ENCODE measurements at places on chromosomes 6 and 20.
A peak's percentile ranks its signal among the peaks of the same experiment; 100 is the strongest.

DNA sequence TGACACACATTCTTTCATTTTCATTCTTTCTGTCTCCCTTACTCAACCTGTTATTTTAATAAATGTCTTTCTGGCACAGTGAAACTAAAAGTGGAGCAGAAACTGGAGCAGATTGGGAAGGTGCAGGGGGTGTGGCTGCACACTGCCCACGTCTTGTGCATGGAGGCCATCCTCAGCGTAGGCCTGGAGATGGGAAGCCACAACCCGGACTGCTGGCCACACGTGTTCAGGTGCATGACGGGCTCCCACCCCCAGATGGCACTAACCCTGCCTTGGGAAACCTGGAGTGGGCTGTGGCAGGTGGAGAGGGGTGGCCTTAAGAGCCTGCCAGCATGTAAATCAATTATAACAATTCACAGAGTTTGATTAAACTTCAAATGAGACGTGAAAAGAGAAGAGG lies 71.4 kb upstream of the PBOV1 start:
- DNase-seq, result no peak

GRCh38 chr20:47576516-47577033 lies 74.9 kb downstream of the NCOA3 start:
- peak; percentile 68 for DNase-seq

DNA sequence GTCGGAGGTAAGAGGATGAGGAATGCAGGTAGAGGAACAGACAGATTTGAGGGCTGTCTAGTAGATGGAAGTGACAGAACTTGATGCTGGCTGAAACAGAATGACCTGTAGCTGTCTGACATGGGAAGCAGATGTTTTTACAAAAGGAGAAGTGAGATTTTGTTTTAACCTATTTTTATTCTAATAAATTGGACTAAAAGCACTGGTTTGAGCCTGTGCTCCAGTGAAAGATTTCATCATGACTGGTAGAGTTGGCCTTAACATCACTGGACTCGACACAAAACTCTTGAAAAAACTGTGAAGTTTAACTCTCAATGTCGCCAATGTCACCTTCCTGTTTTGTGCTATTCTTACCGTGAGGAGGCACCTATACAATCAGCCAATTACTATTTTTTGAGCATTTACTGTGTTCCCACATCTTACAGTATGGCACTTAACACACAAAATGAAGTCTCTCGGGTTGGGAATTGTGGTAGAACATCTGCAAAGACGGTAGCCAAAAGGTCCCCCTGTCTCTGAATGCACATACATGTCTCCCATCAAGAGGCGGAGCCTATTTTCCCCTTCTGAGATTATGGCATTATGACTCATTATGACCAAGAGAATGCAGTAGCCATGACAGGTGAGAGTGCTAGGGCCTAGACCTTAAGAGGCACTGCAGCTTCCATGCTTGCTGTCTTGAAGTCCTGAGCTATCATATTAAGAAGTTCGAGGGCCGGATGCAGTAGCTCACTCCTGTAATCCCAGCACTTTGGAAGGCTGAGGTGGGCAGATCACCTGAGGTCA lies 93.2 kb downstream of the FOXF2 start:
- DNase-seq, result no peak

DNA sequence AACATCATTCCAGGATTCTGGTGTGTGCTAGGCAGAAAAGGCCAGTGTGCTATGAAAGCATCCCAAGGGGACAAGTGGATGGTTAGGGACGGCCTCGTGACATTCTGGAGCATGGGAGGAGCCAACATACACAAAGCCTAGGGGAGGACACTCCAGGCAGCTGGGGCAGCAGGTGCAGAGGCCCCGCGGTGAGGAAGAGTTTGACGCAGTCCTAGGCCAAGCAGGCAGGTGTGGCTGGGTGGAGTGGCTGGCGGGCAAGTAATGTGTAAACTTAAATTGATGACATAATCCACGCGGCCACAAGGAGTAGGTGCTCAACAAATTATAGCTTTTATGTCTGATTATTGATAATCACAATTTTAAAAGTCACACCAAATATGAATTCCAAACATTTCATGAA lies 93.6 kb downstream of the TMEM242 start:
- no peak for DNase-seq

DNA sequence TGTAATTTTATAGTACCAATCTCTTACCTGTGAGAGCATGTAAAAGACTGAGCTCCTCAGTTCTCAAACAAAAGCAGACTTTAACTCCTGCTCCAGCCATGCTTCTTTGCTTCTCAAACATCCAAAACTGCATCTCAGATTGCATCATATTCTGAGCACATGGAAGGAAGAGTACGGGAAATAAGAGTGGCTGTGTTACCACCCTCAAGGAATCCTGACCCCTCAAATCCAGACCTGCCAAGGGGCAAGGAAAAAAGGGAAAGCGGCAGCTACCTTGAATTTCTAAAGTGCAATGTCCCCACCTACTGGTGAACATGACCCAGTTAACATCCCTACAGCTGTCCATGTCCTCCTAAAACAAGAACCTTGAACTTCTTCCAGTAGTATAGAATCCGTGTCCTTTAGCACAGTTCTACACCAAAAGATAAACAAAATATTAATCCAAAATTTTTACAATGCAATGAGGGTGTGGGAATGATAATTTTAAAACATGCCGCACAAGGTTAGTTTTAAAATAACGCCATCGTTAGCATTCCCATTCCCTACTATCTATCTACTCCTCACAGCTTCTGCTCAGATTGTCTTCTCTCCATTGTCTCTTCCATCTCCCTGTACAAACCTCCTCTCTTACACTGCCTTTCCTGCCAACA lies 34.1 kb upstream of the HLA-DQB1 start:
- peak; percentile 77 for DNase-seq

DNA sequence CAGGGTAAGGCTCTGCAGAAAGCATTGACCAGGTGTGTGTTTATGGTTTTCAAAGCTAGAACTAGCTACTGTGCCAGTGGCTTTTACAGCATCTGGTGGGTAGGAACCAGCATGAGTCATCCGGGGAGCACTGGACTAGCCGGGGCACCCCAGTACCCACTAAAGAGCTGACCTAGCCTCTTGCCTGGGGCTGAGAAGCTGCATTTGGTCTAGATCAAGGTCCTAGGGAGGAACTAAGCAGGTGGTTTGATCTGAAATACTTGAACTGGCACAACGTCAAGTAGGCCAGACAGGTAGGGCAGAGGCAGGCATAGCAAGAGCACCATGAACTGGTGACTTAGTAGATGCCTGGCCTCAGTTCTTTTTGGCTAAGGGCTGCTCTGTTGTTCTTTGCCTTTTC lies 109.8 kb upstream of the PTPRK start:
- DNase-seq, result no peak

GRCh38 chr6:102571236-102571908 lies 1177.9 kb downstream of the GRIK2 start:
- no peak for DNase-seq

- no peak for DNase-seq
Observed at GRCh38 chr20:47349365-47350180, 6.9 kb downstream of the ZMYND8 start.

DNA sequence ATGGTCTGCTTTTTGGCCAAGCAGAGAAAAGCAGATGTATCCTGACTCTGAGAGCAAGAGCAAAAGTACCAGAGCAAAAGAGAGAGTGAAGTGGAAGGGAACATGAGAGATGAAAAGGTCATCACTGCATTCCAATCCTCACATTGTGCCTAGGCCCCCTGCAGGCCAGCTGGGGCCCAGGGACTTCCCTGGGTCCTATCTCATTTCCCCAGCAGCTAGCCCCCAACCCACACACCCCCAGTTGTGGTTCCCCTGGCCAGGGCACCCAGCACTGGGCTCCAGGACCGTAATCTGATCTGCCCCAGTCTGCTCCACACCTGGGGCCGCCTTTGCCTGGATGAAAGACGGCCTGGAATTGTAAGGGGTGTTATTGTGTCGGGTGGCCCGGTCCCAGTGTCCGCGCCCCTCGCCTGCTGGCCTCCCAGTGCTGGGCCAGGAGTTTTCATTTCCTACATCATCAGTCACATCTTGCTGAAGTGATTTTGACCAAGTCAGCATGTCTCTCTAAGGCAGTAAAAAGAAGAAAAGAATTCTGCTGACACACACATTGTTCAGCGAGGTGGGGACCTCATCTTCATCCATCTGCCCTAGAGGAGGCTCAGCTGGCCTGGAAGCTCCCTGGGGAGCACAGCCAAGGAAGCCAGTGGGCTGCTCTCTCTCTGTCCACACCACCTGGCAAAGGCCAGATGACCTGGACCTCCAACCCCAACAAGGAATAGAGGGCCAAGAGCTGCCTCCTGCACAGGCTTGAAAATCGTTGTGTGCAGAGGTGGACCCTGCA lies 4.0 kb upstream of the BMP7 start:
- DNase-seq, result no peak

- no peak for DNase-seq
Observed at GRCh38 chr6:162005372-162005771, 722.2 kb downstream of the PRKN start.

GRCh38 chr20:57868310-57868709 lies 158.5 kb upstream of the PMEPA1 start:
- no peak for DNase-seq

DNA sequence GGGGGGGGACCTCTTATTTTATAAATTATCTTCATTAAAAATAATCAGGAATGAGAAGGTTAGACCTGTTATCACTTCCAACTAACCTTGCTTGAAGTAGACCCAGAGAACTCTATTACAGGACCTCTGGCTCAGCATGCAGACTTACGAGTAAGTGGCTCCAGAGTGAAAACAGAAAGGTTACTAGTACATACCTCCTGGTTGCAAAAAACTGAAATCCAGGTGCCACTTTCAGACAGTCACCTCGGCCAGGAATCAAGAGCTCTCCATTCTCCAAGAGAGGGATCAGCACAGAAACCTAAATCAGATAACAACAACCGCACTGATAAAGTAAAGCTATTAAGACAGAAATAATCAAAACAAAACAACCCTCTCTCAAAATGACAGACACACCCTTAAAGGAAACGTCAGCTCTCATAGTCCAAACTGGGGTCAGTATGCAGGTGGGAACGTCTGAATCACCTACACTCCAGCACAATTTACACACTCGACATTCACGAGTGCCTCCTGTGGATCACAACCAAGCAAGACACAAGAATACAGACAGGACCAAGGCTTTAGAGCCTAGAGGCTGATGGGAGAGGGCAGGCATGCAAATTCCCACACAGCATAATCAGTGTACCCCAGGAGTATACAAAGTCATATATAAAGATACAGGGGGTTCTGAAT lies 31.8 kb downstream of the MDN1 start:
- DNase-seq, result no peak

GRCh38 chr6:157981395-157982101 lies at the start of gene SYNJ2:
Gene SYNJ2, plus strand, starts transcription at chr6:157981863. Its CDS starts 99 bp downstream, at chr6:157981962.
- DNase-seq, result peak; percentile 41

- no peak for DNase-seq
Observed at GRCh38 chr6:109736273-109737025, 45.4 kb downstream of the FIG4 start.

GRCh38 chr20:59221707-59222252 lies 58.2 kb downstream of the ZNF831 start:
- DNase-seq, result no peak

- DNase-seq, result no peak
Observed at GRCh38 chr6:111579816-111580215, 25.9 kb downstream of the TRAF3IP2 start.

DNA sequence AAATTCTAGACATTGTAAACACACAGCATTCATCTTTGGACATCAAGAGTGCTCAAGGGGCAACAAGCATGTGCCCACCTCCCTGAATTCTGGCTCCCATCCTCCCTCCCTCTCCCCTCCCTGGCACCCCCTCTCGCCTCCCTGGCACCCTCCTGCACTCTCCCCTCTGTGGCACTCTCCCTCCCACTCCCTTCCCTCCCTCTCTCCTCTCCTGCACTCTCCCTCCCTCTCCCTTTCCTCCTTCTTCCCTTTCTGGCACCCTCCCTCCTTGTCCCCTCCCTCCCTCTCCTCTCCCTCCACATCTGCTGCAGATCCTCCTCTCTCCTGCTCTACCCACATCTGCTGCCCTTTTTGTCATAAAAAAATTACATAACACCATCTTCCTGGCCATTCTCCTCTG lies 113.0 kb upstream of the SLC22A23 start:
- no peak for DNase-seq

- DNase-seq, result no peak
Observed at GRCh38 chr6:52333840-52334200, 28.1 kb upstream of the PAQR8 start.

GRCh38 chr6:148328876-148329555 lies 13.6 kb upstream of the SASH1 start:
- DNase-seq, result no peak

- no peak for DNase-seq
Observed at GRCh38 chr20:64109831-64110391, 2.5 kb upstream of the NPBWR2 start.

- DNase-seq, result no peak
Observed at GRCh38 chr20:688809-689212, 13.2 kb upstream of the SCRT2 start.

GRCh38 chr20:45948261-45948733 lies 13.8 kb downstream of the PCIF1 start:
- no peak for DNase-seq

GRCh38 chr6:162701551-162701950 lies 26.0 kb downstream of the PRKN start:
- no peak for DNase-seq

DNA sequence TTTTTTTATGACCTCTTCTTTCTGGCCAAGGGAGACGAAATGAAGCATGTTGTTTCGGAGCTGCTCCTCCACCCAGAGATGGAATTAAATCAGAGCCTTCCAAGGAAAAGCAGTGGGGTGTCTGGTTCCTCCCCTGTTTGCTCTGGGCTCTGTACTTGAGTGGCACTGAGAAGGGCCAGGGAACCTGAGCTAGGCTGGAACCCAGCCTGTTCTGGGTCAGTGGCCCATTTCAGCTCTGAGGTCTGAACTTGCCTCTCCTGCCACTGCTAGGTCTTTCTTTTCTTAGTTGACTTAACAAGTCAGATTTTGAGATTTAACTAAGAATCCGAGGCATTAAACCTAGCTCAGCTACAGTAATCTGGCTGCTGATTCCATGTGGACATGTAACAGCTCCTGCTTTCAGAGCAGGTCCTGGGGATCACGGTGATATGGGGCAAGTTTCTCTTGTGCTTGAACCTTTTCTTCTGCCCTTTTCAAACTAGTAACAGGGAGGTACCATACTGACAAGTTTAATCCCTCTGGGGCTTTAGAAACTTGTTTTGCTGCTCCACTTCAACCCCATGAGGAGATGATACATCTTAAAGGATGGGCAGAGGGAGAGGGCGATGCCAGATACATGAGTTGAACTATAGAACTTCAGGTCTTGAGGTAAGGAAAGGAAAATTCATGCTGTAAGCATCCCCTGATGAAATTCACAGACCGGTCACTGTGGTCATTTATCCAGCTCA lies 101.1 kb downstream of the SLC24A3 start:
- DNase-seq, result no peak

DNA sequence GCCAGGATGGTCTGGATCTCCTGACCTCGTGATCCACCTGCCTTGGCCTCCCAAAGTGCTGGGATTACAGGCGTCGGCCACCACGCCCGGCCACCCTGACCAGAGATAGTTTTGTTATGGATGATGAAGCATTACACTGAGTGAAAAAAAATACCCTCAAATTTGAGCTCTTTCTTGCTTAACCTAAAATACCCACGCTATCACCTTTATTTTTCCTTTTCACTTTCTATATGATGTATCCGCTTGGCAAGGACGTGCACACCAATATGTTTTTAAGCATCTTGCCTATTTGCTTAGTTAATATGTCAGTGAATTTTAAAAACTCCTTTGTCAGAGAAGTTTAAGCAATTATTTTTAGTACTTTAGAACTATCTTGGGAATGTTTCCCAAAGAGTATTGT lies 150.4 kb downstream of the INSM1 start:
- no peak for DNase-seq
